Stimulated activated CD4-positive, alpha-beta T cell treated with anti-CD3 and anti-CD28 coated beads, Interleukin-15, amount 100 ng/mL, for 24 hours (primary cell): ENCODE measurements at places on chromosomes 11 and 22.
A peak's percentile ranks its signal among the peaks of the same experiment; 100 is the strongest.

GRCh38 chr11:1557904-1558774, 13.9 kb downstream of the DUSP8 start:
- no peak for DNase-seq

DNA sequence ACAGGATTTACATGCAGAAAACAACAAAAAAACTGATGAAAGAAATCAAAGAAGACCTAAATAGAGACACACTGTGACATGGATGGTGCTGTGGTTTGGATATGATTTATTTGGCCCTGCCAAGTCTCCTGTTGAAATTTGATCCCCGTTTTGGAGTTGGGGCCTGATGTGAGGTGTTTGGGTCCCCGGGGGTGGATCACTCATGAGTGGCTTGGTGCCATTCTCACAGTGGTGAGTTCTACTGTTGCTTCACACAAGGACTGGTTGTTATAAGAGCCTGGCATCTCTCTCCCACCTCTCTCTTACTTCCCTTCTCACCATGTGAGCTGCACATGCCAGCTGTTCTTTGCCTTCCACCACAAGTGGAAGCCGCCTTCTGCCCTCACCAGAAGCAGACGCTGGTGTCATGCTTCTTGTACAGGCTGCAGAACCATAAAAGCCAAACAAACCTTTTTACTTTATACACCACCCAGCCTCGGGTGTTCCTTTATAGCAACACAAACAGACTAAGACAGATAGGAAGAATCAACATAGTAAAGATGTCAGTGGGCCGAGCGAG, 7.8 kb upstream of the RTL6 start:
- no peak for DNase-seq

- no peak for DNase-seq
Measured at GRCh38 chr11:77040889-77041288, 6.7 kb downstream of the B3GNT6 start.

GRCh38 chr11:116910378-116910777, 73.0 kb upstream of the APOA1 start:
- no peak for DNase-seq

DNA sequence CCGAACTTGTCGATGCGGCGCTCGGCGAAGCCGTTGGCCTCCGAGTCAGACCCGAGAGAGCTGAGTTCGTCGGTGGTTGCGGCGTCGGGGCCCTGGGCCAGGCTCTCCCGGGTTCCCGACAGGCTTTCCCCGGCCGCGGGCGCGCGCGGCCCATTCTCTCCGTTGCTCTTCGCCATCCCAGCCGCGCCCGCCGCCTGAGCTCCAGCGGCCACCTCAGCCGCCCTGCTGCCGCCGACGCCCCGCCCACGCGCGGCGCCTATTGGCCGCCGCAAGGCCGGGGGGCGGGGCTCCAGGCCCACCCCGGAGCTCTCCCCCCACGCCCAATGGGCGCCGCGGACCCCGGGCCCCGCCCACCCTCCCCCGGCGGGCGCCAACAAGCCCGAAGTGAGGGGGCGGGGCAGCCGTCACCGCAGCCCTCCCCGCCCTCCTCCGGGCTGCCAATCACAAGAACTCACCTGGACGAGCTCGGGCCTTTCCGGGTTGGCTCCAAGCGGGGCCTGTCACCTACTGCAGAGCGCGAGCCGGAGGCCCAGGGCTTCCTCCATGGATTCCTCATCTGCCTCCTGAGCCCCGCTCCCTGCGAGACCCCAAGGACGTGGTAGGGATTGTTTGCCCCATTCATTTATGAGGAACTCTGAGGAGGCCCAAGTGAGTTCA, at the start of gene TBC1D10A:
TBC1D10A (minus strand) TSS at position 236 of the 657 bp plus-strand sequence; CDS start at position 176, 60 bp downstream.
- peak; percentile 95 for DNase-seq

- DNase-seq, result no peak
Measured at GRCh38 chr11:115761348-115761747, 257.1 kb upstream of the CADM1 start.

DNA sequence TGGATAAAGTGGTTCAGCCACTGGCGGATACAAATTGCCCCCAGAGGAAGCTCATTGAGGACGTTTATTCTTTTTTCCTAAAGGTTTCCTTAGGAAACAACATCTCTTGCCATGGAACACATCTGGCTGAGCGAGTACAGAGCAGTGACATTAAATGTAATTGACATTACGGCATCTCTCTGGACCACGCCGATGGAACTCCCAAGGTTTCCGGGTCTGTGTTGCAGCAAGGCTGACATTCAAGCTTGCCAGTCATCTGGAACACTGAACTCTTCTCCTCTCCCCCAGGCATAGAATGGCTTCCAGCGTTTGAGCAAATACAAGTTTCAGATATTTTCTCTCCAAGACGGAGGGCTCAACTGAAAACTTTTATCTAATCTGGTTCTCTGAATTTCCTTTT, 42.1 kb downstream of the CLMP start:
- no peak for DNase-seq

GRCh38 chr11:109956124-109956793, 136.9 kb upstream of the ZC3H12C start:
- DNase-seq, result no peak

- DNase-seq, result no peak
Measured at GRCh38 chr22:28973352-28973751, 88.3 kb downstream of the C22orf31 start.

- DNase-seq, result no peak
Measured at GRCh38 chr22:39983346-39983745, 11.4 kb upstream of the FAM83F start.

DNA sequence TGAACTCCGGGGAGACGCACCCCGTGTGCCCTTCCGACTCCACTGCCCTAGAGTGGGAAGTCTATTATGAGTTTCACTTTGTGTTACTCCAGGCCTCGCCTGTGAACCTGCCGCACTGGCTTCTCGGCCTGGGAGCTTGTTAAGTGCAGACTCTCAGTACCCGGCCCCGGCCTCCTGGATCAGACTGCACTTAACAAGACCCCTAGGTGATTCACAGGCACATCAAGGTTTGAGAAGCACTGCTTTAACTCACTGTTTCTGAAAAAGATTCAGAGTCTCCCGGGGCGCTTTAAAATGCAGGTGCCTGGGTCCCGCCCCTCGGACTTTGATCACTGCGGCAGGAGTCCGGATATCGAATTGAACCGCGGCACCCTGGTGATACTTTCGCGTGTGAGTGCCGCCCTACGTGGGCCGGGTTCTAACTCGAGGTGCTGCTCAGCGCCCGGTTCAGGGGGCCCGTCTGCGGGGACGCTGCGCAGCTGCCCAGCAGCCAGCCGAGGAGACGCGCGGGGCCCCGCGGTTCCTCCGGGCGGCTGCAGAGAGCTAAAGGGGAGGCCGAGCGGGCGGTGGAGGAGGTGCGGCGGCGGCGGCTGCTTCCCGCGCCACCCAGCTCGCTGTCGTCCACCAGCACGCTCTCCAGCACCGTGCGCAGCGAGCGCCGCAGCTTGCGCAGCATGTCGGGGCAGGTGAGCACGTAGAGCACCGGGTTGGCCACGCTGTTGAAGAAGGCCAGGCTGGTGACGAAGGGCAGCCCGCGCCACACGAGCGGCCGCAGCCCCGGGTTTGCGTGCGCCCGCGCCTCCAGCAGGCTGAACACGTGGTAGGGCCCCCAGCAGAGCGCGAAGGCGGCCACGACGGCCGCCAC, 3.4 kb downstream of the PTGDR2 start:
- no peak for DNase-seq

DNA sequence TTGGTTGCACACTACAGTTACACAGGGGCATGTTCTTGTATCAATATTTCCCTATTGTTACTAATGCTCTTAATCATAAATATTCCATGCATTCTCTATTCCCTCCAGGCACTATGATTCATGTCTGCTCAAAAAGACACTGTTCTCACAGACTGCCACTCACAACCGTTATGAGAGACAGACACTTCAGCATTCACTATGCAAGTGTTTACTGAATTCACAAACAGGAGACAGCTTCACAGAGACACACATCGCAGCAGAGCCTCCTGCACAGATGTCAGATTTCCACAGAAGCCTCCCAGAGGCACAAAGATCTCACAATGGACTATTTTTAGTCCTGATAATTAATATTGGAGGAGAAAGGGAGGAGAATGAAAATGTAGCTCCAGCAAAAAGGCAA, 930.4 kb downstream of the OPCML start:
- DNase-seq, result no peak
